ENCODE measurements at places on chromosomes 7 and 10.

DNA sequence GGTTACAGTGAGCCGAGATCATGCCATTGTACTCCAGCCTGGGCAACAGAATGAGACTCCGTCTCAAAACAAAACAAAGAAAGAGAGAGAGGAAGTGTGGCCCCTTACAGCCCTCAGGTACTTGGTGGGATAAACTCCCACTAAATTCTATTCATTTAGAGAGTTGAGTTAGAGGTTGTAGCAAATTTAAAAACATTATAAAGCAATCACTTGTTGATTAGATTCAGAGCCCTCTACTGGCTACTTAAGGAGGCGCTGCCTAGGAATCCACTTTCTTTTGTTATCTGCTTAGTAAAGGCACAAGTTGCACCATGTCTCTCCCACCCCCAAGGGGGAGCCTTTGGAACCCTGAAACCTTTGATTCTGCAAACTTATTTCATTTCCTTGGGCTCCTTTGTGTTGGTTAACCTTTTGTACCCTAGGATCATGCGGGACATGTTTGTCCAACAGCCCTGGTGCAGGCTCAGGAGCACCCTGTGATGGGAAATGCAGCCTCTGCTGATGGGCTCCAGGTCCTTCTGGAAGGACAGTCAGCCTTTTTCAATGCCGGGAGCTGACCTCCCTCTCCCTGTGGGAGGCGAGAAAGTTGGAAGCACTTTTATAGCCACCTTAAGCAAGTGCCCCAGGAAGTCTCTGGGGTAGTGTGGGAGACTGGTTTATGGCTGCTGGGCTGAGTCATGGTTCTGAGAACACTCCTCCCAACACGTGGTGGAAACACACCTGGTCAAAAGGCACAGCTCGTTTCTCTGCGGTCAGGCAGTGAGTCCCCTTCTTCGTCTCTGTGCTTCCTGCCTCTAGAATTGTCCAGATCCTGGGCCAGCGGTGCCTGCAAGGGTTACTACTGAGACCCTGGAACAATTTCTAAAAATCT, 2.3 kb downstream of the HKDC1 start:
- peak; percentile 81 for DNase-seq

DNA sequence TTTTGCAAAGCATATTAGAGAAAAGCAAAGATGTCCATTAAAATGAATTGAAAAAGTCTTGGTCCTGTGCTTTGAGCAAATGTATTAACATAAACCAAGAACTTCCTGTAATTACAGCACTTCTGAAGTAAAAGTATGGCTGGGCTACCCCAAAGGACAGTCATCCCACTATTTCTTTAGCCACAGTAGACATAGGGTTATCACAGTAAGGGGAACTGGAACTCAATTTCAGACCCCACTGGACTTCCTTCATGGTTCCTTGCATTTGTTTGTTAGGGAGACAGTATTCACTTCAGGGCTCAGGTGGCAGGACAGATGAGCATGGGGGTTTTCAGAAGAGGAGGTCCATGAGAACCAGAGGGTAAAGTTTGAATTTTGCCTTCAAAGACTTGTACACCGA, 203.1 kb upstream of the PDE1C start:
- DNase-seq = no peak

DNA sequence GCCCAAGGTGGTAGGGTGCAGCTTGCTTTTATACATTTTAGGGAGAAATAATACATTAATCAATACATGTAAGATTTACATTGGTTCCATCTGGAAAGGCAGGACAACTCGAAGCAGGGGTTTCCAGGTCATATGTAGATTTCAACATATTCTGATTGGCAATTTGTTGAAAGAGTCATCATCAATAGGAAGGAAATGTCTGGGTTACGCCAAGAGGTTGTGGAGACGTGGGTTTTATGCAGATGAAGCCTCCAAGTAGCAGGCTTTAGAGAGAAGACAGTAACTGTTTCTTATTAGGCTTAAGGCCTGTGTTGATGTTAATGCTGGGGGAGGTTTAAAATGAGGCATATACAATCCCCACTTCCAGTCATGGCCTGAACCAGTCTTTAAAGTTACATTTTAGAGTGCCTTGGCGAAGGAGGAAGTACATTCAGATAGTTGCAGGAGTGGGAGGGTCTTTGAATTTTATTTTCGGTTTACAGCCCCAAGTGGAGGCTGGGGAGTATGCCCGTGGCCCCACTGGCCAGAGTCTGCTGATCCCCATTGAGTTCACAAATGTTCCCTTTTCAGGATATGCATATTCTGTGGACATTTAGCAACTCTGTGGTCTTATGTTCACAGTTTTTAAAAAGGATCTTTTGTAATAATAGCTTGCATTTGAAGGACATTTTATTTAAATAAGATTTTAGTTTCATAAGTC, 166.0 kb upstream of the GDF10 start:
- no peak for DNase-seq

DNA sequence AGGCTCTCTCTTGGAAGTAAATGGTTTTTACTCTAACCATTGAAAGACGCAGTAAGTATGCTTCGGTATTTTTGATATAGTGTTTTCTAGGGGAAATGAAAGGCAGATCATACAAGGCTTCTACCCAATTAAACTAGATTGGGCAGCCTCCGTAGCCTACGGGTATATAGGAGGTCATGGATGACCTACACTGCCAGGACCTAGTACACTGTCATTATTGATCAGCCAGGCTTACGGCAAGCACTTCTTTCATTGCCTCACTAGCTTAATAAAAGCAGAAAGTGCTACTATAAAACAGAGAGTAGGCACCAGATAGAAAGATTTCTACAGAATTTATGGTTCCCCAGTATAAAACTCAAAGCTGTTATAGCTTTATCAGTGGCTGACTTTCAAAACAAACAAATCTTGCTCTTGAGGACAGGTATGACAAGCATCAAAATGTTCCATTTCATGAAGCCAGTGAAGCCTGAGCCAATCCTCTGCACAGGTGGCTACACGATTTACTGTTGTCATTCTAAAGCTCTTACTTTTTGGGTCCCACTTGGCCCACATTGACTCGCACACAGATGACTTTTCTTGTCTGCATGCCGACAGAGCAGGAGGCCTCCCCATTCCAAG, 358.1 kb downstream of the THSD7A start:
- DNase-seq = no peak

- DNase-seq = peak; percentile 30
Observed at GRCh38 chr7:122885583-122886356, 490 bp downstream of the CADPS2 start.

- no peak for DNase-seq
Observed at GRCh38 chr7:90216080-90216674, 4.6 kb downstream of the STEAP2 start.

DNA sequence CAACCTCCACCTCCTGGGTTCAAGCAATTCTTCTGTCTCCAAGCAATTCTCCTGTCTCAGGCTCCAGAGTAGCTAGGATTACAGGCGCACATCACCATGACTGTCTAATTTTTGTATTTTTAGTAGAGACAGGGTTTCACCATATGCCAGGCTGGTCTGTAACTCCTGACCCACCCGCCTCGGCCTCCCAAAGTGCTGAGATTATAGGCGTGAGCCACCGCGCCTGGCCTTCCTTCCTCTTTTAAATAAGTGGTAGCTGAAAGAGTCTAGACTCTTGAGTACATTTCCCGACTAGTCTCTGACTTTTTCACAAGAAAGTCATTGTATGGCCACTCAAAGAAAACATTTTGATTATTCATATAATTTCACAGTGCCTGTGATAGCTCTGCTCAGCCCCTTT, 636.2 kb upstream of the ANKRD30A start:
- no peak for DNase-seq

- no peak for DNase-seq
Observed at GRCh38 chr10:4189281-4189680, 404.3 kb upstream of the KLF6 start.

GRCh38 chr7:159207393-159207792, 62.7 kb upstream of the VIPR2 start:
- no peak for DNase-seq

DNA sequence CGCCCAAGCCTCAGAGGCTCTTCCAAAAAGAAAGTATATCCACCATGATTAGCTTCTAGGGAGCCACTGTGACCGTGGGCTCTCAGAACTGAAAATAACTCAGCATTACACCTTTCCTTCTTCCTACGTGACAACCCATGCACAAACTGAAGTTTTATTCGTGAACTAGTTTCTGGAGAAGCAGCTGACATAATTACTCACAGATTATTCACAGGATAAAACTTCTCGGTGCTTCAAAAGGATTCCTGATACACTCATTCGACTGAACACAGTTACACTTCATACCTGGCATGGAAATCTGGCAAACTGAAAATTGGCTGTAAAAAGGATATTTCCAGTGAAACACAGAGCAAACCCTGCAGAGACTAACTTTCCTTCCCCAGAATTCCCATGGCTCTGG, 139.2 kb upstream of the PTER start:
- no peak for DNase-seq

DNA sequence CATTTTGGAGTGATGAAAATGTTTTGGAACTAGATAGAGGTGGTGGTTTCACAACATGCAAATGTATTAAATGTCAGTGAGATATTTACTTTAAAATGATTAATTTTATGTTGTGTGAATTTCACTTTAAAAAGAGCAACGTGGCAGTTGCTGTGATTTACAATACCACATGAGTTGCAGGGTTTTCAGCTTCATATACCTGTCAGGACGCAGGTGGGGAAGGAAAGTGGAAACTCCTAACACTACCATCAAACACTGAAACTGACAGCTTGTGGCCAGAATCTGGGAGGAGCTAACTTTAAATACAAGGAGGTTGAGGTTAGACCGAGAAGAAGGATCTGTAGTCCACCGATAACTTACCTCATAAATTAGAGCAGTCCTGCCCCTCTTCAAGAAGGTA, 168.9 kb upstream of the TMEM72 start:
- no peak for DNase-seq

- no peak for DNase-seq
Observed at GRCh38 chr7:132112106-132112505, 464.2 kb downstream of the PLXNA4 start.

GRCh38 chr7:1030444-1031070, 13.8 kb upstream of the GPR146 start:
- no peak for DNase-seq

GRCh38 chr10:26997610-26998009, 102.7 kb downstream of the ANKRD26 start:
- no peak for DNase-seq

DNA sequence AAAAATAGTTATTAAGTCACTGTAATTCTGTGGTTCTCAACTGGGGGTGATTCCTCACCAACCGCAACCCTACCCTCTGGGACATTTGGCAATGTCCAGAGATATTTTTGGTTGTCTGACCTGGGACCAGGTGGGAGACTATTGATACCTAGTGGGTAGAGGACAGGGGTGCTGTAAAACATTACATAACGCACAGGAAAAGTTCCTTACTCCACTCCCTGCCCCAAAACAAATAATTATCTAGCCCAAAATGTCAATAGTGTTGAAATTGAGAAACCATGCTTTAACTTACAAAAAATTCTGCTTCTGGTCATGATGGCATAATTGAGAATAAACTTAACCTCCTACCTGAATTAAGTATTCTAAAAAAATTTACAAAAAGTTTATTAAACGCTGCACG, 177.7 kb upstream of the FEZF1 start:
- no peak for DNase-seq

GRCh38 chr10:119337796-119338432, 130.5 kb downstream of the GRK5 start:
- no peak for DNase-seq

- no peak for DNase-seq
Observed at GRCh38 chr10:119619215-119619614, 22.5 kb upstream of the TIAL1 start.

DNA sequence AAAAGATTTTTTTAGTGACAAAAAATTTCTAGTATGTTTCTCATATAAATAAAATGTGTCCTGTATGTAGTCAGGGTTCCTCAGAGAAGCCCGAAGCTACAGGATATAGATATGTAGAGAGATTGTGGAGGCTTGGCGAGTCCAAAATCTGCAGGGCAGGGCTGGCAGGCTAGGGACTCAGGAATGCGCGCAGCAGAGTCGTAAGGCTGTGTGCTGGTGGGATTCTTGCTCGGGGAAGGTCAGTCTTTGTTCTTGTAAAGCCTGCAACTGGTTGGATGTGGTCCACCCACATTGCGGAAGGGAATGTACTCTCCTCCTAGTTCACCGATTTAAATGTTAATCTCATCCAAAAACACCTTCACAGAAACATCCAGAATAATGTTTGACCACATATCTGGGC, 30.6 kb downstream of the LHPP start:
- no peak for DNase-seq

DNA sequence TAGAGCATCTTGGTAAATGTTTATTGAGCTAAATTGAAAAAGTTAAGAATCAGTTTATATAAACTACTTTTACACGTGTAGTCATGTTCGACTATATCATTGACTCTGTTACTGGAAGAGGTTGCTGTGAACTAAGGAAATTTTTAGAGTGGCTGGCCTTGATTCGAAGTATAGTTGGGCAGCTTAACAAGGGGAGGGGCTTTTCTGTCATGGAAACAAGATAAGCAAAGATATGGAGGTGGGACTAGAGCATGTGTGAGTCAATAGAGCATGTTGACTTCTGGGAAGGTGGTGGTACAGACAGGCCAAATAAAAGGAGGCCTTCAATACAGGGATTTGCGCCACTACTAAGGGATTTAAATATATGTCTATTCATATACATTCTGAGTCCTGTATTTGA, 7.6 kb downstream of the ATP5F1C start:
- DNase-seq = no peak

GRCh38 chr10:13930120-13930519, 343.4 kb downstream of the PRPF18 start:
- DNase-seq = no peak

- no peak for DNase-seq
Observed at GRCh38 chr10:117514971-117515370, 27.6 kb upstream of the EMX2 start.

- DNase-seq = no peak
Observed at GRCh38 chr7:117269886-117270285, 53.0 kb downstream of the WNT2 start.

DNA sequence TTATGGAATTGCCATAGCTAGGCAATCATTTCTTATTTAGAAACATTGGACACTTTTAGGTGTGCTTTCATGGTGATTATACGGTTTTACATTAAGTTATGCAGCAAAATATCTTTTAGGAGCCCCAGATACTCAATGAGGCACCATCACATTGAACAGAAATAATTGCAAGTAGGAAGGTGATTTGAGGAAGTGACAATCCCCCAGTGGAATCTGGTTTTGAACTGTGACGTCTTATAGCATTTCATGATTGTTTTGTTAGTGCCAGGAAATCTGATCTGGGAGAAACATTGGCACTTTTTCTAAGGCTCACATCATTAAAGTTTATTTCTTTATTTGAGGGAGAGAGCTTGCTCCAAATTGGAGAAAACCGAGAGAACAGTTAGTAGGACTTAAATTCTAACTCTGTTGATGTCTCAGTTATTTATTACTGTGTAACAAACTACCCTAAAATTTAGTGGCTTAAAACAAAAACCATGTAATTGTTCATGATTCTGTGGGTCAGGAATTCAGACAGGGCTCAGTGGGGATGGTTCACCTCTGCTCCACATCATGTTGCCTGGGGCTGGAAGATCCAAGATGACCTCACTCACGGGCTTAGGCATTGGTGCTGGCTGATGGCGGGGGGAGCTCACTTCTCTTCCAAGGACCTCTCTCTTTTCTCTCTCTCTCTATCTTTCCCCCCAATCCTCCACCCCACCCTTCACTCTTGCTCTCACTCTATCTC, 78.2 kb upstream of the STEAP1B start:
- DNase-seq = no peak
